Stimulated activated CD8-positive, alpha-beta memory T cell treated with anti-CD3 and anti-CD28 coated beads, Interleukin-7, amount 100 ng/mL, for 4 hours (primary cell): ENCODE measurements at places on chromosomes 3 and 15.

DNA sequence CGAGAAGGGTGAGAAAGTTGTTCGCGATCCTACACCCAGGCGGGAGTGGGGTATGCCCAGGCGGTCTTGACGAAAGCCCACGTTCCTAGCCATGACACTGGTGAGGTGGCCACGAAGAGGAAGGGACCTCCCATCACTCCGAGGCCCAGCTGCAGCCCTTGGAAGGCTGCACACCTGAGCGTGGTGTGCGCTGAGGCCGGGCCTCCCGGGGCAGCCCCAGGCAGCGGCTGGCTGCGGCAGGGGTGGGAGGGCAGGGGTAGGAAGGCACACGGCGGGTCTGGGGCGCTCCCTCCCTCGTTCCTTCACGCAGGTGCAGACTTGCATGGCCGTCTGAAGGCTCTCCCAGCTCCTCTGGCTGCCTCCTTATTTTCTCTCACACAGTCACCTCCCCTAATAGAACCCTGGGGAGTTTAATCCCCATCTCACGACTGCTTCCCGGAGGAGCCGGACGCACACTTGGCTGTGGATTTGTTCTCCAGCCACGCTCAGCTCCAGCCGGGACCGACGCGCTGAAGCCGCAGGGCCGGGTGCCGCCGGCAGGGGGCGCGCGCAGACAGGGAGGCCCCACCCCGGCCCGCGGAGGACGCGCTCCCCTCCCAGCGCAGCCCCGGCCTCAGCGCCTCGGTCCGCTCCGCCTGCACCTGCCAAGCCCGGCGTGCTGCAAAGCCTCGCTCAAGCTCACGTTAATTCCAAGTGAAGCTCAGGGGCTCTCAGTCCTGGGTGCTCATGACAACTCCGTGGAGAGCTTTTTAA, 37.8 kb upstream of the MUC4 start:
- no peak for DNase-seq

GRCh38 chr15:40358471-40359353, 693 bp downstream of the DISP2 start:
- peak; percentile 13 for DNase-seq

- DNase-seq, result no peak
Measured at GRCh38 chr15:48748535-48748934, 62.3 kb downstream of the CEP152 start.

DNA sequence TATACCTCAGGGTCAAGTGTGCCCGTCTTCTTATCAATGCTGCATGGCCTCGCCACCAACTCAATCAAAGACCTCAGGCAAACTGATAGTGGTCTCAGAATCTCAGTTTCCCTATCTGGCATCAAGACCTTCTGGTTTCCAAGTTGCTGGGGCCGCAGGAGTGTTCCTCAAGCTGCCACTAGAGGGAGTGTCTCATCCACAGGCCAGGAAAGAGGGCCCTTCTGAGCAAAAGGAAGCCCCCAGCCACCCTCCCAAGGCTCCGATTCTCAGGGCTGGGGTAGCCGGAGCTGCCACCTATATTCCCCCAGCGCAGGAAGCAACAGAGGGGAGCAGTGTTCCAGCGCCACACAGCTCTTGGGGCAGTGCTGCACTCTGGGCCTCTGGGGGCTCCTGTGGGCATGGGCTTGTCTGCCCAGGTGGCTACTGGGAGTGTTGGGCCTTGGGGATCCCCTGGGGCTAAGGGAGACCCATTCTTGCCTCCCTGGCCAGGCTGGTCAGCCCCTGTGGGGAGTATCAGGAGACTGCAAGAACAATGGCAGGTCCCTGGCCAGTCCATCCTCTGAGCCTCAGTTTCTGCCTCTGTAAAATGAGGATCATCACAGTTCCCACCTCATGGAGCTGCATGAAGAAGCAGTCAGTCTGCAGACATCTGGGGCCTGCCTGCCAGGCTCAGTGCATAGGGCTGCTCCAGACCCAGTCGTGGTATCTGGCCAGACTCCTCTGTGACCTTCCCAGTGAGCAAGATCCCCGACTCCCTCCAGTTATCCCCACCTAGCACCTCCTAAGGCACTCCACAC, 23.4 kb upstream of the SEC13 start:
- DNase-seq, result peak; percentile 23

DNA sequence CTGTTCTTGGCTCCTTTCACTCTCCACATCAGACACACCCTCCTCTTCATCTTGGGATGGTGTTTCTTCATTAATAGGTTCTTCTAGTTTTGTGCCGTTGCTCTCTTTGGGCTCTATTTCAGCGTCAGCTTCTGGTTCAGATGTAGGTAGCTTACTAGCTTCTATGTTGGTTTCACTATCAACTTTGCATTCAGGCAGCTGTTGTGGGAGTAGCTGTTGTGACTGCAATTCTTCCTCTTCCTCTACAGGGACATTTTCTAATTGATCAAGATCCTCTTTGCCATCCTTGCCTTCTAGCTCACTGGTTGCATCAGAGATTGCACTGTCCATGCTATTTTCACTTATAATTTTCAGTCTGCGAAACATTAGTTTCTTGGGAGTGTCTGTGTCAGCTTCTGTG, 80.1 kb downstream of the SETD2 start:
- DNase-seq, result no peak

DNA sequence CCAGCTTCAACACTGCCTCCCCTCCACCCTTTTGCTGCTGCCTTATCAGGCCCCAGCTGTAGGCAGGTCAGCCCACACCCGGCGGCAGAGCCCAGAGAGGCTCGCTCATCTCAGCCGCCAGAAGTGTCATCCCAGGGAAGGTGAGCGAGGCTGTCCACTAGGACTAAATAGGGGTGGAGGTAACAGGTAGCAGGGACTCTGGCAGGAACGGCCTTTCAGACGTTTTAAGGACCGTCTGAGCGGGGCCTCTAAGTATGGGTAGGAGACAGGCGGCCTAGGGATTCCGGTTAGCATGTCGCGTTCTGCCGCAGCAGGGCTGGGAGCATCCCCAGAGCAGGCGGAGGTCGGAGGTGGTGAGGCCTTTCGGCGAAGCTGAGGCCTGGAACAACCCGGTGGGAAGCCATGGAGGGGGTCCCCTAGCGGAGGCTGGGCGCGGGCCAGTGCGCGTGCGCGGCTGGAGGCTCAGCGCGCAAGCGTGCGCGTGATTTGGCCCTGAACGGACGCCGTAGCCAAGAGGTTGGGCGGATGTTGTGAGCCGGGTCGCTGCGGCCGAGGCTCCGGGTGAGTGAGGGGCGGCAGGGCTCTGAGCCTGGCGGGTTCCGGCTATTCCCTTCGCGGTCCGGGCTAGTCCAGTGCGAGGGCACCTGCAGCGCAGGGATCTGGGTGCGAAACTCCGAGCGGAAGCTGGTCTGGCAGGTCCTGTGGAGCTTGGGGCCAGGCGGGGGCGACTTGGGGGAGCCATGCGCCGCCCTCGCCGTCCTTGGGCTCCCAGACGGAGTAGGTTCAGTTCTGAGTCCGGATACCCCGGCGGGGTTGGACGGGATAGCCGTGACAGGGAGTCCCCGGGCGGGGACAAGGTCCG, at the start of the genes MST1 and RNF123:
Gene MST1 (minus strand): TSS at position 429 of the 862 bp plus-strand sequence. CDS start 783 bp downstream, outside the sequence.
Gene RNF123 (plus strand): TSS at position 512 of the 862 bp plus-strand sequence. CDS start 1,609 bp downstream, outside the sequence.
- DNase-seq, result peak; percentile 79

- DNase-seq, result no peak
Measured at GRCh38 chr3:12363397-12364195, 74.7 kb downstream of the PPARG start.

- no peak for DNase-seq
Measured at GRCh38 chr3:172478116-172478515, 29.9 kb upstream of the GHSR start.

DNA sequence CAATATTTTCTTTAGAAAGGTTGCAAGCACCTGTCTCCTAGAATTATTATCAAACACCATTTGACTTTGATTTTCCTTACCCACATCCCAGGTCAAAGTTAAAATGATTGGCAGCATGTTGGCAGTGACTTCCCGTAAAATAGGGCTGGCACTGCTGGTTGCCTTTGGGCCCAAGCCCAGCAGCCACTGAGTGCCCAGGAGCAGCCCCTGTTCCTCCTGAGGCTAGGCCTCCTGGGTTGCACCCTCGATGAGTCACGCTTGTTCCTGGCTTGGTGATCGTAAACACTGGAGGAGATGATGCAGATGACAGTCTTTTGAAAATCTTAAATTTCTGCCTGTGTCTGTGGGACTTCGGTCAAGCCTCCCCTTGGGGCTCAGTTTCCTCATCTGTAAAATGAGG, 290.0 kb downstream of the TLE3 start:
- no peak for DNase-seq

- DNase-seq, result no peak
Measured at GRCh38 chr3:146625186-146625775, 20.1 kb upstream of the PLSCR5 start.

DNA sequence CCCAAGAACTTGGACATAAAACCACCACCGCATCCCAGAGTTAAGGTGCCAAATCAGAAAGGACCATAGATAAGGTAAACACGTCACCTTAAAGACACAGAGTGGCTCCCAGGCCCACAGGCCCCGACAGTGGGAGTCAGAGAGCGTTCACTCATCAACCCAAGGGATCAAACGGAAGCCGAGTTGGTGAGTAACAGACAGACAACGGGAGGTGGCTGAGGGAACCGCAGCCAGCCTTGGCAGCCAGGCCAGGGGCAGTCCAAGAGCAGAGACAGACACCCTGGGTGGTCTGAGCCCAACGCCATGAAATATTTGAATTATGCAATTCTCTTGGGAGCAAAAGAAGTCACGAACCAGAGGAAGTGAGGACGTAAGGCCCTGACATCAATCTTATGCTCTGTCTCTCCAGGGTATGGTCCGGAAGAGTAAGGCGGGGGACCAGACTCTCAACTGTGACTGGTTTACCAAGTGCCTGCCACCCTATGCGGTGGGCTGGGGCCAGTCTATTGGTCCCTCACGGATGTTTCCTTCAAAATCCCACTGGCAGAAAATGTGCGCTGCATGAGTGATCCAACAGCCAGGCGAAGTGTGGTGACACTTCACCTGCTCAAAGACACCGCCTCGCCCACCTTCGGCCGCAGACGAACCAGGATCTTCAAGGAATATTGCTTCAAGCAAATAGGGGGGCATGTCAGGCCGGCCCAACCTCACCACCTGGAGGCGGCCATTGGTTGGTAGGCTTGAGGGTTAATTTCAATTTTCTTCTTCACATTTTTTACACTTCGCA, 34.3 kb downstream of the TMEM44 start:
- DNase-seq, result no peak
